ENCODE measurements at places on chromosomes 5 and 9.
A peak's percentile ranks its signal among the peaks of the same experiment; 100 is the strongest.

DNA sequence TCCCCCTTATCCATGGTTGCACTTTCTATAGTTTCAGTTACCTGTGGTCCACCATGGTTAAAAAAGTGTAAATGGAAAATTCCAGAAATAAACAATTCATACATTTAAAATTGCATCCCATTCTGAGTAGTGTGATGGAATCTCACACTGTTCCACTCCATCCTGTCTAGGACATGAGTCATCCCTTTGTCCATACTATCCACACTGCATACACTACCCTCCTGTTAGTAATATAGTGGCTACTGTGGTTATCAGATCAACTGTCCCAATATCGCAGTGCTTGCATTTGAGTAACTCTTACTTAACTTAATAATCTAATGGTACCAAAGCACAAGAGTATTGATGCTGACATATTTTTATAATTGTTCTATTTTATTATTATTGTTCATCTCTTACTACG is 100.7 kb downstream of the RAB3C start:
- DNase-seq: no peak

- no peak for DNase-seq
Measured at GRCh38 chr5:74017112-74017511, 391.1 kb downstream of the ARHGEF28 start.

DNA sequence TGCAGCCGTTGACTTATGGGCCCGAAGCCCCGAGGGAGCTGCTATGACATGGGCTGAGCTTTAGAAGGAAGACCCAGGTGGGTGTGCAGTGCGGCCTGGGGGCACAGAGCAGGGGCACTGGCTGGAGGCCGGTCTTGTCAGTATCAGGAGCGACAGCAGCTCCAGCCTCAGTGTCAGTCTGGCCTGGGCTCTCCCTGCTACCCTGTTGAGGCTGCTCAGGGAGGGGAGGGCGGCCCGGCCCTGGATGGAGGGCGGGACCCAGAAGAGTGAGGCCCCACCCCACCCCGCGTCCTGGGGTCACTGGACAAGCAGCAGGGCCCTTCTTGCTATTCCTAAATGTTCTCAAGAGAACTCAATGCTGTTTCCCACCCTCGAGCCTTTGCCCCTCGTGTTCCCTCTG is 18.0 kb downstream of the GFI1B start:
- DNase-seq: no peak

GRCh38 chr5:128480906-128481633 is 57.0 kb downstream of the FBN2 start:
- DNase-seq: no peak

- no peak for DNase-seq
Measured at GRCh38 chr9:106019039-106019680, 324.8 kb downstream of the TMEM38B start.

DNA sequence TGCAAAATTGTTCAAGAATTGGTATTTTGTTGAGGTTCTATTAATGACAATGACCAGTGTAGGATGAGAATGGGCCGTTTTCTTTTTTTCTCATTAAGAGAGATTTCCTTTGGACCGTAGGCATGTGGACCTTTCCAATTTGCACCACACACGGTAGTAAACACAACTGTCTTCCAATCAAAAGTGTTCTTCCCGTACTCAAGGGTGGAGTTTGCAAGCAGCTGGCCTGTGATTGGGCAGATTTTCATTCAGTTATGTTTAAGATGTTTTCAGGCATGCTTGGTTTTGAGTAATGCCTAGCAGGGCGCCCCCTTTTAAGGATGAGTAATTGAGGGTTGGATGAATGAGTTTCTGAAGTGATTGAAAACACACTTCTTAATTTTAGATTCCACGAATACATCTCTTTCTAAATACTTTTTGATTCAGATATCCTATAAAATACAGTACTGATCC is 2.5 kb downstream of the KDM3B start:
- DNase-seq: peak; percentile 39

DNA sequence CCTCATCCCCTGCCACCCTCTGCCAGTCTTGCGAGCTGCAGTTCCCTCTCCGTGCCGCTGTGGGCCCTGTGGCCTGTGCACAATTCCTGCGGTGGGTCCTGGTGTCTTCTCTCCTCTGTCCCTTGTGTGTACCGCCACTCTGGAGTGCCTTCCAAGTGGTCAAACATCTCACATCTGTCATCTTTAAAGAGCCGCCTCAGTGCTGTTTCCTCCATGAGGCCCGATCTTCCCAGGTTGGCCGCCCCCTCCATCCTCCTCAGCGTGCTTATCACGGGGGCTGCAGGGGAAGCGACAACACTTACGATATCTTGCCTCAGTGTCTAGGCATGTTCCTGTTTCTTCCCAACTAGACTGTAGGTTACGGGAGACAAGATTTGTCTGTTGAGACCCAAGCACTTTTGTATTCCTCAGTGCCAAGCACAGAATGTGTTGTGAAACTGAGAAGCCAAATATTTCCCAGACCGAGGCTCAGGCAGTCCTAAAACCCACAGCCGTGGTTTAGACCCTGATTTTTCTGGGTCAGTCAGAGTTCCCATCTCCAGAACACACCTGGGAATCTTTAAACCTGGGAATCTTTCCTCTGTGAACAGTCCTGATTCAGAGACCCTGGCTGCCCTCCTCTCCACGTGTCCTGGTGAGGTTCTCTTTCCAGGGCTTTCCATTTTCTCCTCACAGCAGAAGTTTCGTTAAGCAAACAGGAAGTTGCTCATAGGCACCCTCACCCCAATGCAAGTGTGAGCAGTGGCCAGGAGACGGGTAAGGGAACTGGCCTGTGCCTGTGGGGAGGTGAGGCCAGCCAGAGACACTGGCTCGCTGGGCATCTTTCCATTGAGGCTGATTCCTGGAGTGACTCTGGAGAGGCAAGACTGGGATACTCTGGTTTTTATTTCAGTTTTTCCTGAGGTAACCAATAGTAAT is 28.8 kb downstream of the SLC46A2 start:
- DNase-seq: no peak

DNA sequence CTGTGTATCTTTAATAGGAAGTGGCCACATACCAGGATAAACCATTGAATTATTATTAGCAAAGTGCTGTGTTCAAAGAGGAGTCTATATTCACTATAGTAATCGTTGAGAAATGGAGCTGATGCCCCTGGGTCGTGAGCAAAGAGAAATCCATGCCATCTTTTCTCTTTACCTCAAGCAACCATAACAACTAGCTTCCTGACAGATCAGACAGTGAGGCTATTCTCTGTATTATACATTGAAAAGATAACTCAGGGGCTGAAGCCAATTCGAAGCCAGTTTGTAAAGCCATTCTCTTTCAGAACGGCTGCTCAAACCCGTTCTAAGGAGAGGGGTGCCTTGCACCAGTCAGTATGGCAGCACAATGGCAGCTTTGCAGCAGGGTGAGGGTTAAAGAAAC is 680.6 kb downstream of the SEMA5A start:
- no peak for DNase-seq

DNA sequence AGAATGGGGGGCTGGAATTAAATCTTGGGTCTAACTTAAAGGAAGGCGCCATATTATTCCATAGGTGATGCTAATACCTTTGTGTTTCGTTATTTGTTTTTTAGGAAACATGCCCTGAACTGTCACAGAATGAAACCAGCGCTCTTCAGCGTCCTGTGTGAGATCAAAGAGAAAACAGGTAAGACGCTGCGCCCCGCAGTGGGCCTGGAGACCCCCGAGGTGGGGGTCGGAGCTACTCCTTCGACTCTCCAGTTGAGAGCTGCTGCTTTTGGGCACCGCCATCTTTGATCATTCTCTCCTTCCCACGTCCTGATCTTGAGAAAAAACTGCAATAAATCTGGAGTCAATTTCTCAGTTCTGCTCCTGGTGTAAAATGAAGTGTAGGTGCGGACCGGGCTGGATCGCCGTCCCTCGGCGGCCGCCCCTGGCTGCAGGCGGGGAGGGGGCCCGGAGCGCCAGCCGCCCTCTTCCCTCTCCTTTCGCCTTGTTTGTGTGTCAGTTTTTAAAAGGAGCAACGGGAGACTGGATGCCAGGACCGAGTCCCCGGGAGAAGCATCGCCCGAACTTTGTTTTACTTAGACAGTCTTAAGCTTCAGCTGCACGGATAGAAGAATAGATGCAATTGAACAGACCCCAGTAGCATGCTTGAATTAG is 1.4 kb downstream of the PBX3 start:
- DNase-seq: no peak

GRCh38 chr5:135429301-135430134 is 17.6 kb downstream of the DCANP1 start:
- DNase-seq: no peak

GRCh38 chr9:78248635-78249034 is 12.8 kb downstream of the CEP78 start:
- DNase-seq: no peak

DNA sequence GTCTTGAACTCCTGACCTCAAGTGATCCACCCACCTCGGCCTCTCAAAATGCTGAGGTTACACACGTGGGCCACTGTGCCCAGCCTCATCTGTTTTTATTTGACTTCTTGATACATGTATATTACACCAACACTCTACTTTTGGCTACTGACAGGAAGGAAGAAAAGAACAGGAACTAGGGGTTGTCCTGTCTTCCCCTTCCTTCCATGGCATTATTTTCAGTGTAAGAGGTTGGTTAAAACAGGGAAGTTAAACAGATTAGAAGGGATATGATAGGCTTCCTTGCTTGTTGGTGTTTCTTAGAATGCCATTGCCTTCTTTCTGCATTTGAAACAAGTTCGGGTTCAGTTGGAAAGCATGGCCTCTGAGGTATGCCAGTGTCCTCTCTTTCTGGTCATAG is 312.8 kb downstream of the NDUFS4 start:
- no peak for DNase-seq

DNA sequence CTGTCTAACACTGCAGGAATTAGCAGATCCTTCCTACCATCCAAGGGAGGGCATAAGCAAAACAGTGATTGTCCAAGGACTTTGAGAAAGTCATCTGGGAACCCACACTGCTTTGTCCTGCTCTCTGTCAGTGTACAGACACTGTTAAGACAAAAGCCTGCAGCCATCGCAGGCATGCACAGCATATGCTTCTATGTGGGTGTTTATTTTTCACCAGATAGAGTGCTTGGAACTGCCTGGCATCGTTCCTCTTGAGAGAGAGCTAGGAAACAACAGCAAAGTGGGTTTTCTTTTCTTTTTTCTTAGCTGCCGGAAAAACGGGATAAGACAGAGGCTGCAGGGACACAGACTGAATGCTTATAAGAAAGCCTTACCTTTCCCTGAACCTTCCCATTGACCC is 212.3 kb downstream of the ICE1 start:
- DNase-seq: no peak

- DNase-seq: peak; percentile 34
Measured at GRCh38 chr5:36606428-36607113, at the start of gene SLC1A3. TSS of gene SLC1A3 (plus strand) at chr5:36606606. CDS start at chr5:36608424, 1,818 bp downstream.

- no peak for DNase-seq
Measured at GRCh38 chr5:79075646-79076426, 6.3 kb downstream of the BHMT2 start.

- DNase-seq: no peak
Measured at GRCh38 chr5:119752921-119753886, 123.8 kb downstream of the FAM170A start.

- DNase-seq: no peak
Measured at GRCh38 chr5:98940581-98940980, 11.8 kb upstream of the CHD1 start.

DNA sequence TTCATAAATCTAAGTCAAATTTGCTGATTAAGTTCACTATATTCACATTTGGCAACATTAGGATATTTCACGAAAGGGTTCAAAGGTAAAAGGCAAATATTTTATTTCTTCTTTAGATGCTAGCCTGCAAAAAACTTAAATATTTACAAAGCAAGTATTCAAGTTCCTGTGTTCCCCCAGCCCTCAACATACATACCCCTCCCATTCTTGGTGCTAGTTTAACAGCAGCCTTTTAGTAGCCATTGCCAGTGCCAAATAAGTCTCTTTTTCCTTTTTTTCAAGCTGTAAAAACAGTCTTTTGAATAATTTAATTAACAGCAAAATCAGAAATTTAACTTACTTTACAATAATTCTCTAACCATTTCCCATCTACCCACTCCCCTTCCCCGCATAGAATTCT is 288.5 kb upstream of the TMEM161B start:
- no peak for DNase-seq

- no peak for DNase-seq
Measured at GRCh38 chr5:39742916-39743315, 318.1 kb upstream of the DAB2 start.

- DNase-seq: no peak
Measured at GRCh38 chr5:175557778-175558177, 79.4 kb downstream of the SFXN1 start.

- no peak for DNase-seq
Measured at GRCh38 chr5:115898656-115899055, 56.9 kb downstream of the AP3S1 start.

DNA sequence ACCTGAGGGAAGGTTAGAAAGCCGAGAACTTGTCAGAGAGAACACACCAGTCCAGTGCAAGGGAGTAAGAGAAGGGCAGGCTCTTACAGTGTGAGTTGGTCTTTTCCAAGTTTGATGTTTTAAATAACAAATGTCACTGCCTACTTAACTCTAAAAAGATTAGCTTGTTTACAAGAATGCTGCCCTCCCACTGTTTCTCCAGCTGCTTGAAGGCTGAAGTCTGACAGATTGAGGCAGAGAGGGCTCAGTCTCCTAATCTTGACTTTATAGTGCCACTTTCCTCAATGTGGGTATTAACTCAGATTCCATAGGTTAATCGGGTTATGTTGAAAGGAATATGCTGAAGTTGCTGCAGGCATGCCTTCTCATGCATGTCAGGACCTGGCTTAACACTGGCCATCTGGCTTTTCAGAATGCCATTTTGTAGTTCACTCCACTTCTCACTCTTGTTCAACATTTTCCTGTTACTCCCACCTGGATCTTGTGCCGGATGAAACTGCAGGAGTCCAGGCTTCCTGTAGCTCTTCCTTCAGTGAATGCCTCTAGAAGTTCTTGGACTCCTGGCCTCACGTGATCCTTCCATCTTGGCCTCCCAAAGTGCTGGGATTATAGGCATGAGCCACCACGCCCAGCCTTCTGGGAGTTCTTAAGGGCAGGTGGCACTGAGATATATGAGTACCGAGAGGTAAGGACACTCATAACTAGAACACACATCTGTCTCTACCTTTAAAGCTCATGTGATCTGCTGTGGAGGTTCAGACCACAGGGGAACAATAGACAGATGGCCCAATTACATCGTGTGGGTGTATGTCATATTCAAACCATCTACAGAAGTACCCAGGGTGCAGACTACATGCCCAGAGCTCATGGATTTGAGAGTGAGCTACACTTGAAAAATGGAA is 249.7 kb downstream of the ARHGAP26 start:
- DNase-seq: no peak

GRCh38 chr5:106312360-106312759 is 1358.4 kb downstream of the EFNA5 start:
- DNase-seq: no peak

DNA sequence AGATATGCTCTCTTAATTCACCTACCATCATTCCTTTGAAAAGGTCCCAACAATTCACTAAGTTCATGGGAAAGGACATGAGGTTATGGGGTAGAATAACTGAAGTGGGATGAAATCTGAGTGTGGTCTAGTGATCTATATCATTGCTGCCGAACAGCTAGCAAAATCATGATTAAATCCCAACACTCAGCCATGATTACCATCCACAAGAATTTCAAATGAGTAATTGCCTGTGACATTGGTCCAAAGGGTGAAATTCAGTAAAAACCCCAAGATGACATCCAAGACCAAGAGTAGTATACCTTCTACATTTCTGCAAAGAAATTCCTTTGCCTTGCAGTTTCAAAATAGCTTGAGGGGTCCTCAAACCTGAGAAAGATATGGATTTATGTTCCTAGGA is 225.6 kb downstream of the SPOCK1 start:
- DNase-seq: no peak

GRCh38 chr5:137280656-137281055 is 218.5 kb downstream of the SPOCK1 start:
- DNase-seq: no peak

Measured in stimulated activated CD4-positive, alpha-beta T cell treated with anti-CD3 and anti-CD28 coated beads, Interleukin-12 subunit alpha, Interleukin-12 subunit beta, amount 100 ng/mL, for 48 hours (primary cell).